ENCODE measurements at places on chromosomes 2 and 18.

DNA sequence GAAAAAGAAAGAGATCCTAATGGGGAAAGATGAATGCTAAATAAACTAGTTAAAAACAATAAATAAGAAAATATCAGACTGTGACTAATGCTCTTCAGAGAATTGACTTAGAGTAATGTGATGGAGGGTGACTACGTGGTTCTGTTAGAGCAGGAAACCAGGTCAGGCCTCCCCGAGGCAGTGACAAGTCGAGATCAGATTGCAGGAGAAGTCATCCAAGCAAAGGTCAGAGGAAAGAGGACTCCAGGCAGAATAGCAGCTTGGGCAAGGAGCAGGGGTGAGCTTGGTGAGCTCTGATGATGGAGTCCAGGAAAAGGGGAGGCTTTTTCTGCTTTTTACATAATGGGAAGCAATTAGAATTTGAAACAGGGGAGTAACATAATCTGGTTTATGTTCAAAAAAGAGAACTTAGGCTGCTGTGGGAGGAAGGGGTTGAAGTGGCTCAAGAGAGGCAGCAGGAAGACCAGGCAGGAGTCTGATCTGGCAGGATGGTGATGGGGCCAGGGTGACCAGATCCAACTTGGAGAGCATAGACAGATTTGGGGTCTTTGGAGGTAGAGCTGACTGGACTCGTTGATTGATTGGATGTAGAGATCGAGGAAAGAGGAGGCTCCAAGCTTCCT lies 27.3 kb upstream of the ITGB6 start:
- DNase-seq, result no peak

DNA sequence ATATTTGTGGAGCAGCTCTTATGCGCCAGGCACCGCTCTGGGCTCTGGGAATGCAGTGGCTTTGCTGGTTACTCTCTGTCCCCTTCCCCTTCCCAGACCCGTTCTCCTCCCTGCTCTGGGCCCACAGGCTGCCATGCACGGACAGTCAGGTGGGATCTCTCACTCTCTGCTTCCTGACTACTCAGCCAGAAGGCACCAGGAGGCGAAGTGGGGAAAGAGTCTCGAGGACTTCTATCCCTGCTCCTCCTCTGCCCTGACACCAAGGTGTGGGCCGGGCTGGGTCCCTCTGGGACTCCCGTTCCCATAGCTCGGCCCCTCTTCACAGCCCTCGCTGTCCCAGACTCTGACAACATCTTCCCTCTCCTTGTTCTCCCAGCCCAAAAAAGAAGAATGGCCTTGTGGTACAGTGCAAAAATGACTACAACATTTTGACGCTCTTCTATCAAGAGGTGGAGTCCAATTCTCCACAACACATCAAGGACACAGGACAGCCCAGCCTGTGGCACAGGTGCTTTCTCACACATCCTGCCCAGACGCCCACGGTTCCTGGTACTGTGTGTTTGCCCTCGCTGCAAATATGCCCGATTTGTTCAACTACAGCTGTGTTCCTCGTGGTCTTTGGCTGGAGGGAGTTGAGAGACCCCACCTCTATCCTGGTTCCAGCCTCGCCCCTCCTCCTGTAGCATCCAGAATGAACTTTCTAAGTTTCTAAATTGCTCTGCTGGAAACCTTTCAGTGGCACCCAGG lies 14.0 kb upstream of the DUSP2 start:
- no peak for DNase-seq

DNA sequence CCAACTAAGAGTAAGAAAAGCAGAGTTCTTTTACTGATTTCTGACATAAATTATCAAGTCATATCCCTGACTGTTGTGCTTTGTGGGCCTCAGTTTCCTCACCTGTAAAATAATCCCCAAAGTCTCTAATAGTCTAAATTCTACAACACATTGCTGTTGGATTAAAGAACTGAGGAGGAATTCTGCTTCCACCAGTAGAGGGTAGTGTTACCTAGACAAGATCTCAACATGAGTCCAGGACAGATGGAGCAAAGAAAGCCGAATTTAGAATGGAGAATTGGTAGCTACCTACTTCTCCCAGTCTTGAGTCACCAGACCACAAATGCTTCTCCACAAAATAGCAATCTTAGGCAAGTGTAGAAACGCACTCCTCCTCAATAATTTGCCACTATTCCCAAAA lies 462.5 kb upstream of the FSHR start:
- DNase-seq, result no peak

DNA sequence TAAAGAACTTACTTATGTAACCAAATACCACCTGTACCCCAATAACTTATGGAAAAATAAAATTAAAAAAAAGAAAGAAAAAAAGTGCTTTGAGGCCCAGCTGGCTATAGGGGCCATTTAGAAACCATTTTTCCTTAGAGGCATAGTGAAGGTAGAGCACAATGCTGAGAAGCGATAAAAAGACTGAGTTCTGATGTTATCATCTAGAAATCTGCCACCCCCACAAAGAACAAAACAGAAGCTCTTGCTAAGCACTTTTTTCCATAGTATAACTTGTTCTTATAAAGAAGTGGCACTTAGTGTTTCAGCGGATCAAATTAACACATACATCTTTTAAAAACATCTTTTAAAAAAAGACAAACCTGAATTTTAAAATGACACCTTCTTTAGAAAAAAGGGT lies 51.4 kb downstream of the ICOS start:
- DNase-seq, result no peak

GRCh38 chr2:98419977-98420725 lies 24.5 kb upstream of the INPP4A start:
- DNase-seq, result no peak

DNA sequence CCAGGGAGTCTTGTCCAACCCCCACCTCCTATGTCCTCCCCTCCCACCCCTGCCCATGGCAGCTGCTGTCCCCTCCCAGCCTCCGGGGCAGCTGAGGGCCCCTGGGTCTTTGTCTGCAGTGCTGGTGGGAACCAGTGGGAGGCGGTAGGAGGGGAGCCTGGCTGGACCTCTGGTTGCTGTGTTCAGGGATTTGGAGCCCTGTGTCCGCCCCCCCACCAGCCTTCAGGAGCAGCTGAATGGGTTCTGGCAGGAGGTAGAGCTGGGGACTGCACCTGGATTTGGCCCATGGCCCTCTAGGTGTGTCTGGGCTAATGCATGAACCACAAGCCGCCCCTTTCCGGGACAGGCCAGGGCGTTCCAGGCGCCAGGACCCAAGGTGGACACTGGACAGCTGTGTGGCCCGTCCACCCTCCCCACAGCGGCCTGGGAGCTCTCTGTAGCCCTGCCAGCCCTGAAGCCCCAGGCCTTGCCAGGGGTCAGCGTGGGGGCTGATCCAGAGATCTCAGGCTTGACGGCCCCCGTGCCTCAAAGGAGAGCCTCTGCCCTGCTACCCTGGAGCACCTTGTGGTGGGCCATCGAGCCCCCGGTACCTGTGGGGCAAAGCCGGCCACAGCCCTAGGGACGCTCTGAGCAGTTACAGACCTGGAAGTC lies 25.4 kb downstream of the GPC1 start:
- no peak for DNase-seq

Measured in cortex of kidney (tissue), 1 donor.